ENCODE measurements at places on chromosomes 7 and 10.

- no peak for DNase-seq
Measured at GRCh38 chr10:62960416-62960815, 144.2 kb upstream of the EGR2 start.

- no peak for DNase-seq
Measured at GRCh38 chr10:15494850-15495506, 123.9 kb upstream of the FAM171A1 start.

GRCh38 chr10:92452313-92452712 lies 121.6 kb downstream of the IDE start:
- DNase-seq: no peak

- no peak for DNase-seq
Measured at GRCh38 chr10:49567810-49568209, 28.9 kb upstream of the ERCC6 start.

GRCh38 chr7:6475433-6476186 lies 27.9 kb upstream of the DAGLB start:
- no peak for DNase-seq

GRCh38 chr10:49076741-49077521 lies 38.4 kb downstream of the VSTM4 start:
- DNase-seq: no peak

DNA sequence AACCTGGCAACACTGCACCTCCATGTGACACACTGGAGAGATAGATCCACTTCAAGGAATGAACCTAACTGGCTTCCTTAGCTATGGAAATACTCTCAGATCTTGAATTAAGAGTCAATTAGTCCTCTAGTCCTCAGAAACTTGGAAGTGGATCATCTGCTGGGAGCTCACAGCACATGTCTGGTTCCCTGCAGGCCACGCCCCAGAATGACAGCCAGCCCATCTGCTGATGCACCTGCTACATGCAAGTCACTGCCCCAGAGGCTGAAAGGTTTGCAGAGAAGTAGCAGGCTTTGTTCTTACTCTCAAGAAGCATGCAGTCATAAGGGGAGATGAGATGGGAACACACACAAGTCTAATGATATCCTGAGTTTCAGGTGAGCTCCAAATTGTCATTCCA lies 275.9 kb downstream of the SKAP2 start:
- DNase-seq: no peak

DNA sequence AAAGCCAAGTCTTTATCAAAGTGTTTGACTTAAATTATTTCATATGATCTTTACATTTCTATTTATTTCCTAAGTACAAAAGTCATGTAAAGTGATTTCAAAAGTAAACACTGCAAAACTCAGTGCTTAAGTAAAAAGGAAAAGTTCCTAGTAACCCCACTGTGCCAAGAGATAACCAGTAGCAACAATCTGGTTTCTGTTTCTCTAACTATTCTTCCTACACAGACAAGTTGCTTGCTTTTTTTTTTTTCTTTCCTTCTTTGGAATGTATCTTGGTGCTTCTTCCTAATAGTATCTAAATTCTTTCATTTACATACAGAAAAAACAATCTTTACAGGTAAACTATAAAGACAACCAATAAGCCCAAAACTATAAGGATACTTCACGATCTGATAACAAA lies 3.1 kb downstream of the JCAD start:
- DNase-seq: no peak

DNA sequence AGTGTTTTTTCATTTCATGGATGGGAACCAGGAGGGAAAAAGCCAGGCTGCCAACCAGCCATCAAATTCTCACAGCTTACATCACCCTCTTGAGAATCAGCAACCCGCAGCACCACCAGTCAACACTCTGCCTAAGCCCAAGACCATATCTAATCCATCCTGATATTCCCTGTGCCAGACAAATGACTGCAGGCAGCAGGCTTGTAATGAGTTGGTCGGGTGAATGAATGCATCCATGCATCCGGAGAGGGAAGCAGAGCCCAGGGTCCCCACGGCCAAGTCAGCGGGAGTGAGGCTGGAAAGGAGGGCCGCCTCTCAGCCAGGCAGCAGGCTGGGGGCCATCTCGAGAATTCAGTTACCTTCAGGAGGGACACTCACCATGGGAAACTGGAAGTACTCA lies 46.9 kb downstream of the SLIT1 start:
- peak; percentile 36 for DNase-seq

DNA sequence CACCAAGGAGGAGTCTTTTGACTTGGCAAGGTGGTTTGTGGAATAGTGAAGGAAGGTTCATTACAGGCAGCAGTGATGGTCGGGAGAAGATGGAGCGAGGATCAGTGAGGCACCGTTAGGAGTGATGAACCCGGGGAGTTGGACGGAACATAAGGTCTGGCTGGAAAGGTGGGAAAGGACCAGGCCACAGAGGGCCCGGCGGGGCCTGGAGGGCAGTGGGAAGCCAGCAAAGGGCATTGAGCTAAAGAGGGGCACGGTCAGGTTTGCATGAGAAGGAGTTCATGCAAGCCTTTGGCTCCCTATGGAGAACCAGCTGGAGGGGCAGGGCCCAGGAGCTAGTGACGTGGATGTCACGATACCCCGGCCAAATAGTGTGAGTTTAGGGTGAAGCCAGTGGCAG lies 46.2 kb upstream of the RABGEF1 start:
- no peak for DNase-seq

- DNase-seq: no peak
Measured at GRCh38 chr10:32112055-32112454, 55.8 kb upstream of the KIF5B start.

- DNase-seq: no peak
Measured at GRCh38 chr7:73833251-73833919, 2.6 kb downstream of the CLDN4 start.

- no peak for DNase-seq
Measured at GRCh38 chr10:69810097-69810496, 8.4 kb downstream of the COL13A1 start.

GRCh38 chr10:102211615-102212299 lies 14.3 kb upstream of the ELOVL3 start:
- DNase-seq: no peak

DNA sequence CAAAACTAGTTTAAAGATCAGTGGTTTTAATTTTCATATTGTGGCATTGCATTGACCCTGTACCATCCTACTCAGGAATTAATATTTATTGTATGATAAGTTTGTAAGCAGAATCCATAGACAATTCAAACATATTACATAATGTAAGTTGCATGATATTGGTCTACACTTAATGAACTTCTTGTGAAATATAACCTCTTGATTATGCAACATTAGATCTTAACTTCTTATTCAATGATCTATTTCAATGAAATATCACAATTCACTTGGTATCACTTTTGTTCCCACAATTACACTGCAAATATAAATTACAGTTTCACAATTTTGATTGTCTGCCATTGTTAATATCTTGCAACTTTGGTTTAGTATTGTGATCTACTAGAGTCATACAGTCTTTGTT lies 44.0 kb upstream of the TMEM229A start:
- no peak for DNase-seq

GRCh38 chr7:80392229-80393169 lies 119.4 kb downstream of the GNAT3 start:
- no peak for DNase-seq

- no peak for DNase-seq
Measured at GRCh38 chr7:47132471-47132870, 449.4 kb downstream of the TNS3 start.

DNA sequence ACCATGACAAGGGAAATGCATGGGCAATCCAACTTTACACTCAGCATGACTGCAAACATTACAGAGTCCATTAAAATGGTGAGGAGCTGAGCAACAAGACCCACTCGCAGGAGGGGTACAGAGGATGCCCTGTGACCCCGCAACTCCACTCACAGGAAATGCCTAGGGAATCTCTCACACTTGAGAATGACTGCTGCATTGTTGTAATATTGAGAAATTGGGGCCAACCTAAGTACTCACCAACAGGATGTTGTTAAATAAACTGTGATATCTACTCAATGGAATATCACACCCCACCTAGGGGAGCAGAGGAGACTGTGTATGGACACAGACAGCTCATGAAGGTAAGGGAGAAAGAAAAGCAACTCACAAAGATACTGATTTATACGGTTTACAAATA lies 53.4 kb upstream of the CAMK2B start:
- no peak for DNase-seq

DNA sequence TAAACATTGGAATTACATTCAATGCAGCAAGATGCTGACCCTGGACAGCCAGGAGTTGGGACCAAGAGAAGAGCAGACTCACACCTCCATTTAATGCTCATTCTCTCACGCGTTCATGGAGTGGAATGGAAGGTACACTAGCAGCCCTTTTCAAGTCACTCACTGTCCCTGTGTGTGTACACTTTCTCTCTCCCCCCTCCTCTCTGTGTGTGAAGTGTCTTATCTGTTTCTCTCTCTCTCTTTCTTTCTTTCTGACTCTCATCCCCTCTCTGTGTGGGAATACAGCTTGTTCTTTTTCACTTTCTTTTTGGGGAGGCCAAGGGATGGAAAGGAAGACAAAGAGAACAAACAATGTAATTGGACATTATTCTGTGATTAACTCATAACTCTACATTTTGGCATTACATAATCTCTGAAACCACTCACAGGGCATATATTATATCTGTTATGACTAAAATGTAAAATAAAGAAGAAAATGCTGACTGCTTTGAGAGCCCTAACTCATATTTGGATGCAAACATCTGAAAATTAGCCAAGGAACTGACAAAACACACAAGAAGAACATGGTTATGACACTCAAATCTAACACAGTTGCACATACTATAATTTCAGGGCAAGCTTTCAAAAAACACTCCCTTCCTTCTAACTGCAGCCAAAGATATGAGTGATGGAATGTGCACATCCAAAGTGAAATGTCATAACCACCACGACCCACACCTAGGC lies 188.8 kb downstream of the PARD3 start:
- DNase-seq: no peak

GRCh38 chr10:20298417-20298816 lies 482.2 kb downstream of the PLXDC2 start:
- no peak for DNase-seq

- no peak for DNase-seq
Measured at GRCh38 chr7:5824297-5824610, 42.8 kb upstream of the RNF216 start.

DNA sequence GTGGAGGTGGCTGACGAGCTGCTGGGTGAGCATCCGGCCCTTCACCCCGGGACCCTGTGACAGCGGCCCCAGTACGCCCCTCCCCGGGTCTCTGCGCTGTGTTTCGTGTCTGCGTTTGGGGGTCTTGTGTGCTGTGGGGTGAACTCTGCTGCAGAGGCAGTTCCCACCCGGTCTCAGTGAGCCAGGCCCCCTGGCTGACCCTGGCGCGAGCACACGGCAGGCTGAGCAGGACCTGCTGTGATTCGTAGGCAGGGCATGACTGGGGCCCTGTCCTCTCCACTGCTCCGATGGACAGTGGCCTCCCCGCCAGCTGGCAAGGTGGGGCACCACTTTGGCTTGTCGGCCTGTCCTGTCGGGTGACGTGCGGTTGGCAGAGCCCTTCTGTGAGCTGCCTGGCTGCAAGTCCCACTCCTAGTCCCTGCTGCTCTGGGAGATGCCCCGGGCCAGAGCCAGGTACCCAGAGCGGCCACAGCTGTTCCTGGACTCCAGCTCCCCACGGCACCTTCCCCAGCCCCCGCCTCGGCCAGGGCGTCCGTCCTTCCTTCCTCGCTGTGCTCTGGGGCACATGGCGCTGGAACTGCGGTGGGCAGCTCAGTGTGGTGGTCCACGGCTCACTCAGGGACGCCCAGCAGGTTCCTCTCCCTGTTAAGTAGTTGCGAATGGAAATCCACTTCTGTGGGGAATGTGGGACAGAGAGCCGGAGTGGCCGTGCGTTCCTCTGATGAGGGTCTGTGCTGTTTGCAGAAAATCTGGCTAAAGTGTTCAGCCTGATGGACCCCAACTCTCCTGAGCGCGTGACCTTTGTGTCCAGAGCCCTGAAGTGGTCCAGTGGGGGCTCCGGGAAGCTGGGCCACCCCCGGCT lies 10.5 kb downstream of the GET4 start:
- peak; percentile 91 for DNase-seq

DNA sequence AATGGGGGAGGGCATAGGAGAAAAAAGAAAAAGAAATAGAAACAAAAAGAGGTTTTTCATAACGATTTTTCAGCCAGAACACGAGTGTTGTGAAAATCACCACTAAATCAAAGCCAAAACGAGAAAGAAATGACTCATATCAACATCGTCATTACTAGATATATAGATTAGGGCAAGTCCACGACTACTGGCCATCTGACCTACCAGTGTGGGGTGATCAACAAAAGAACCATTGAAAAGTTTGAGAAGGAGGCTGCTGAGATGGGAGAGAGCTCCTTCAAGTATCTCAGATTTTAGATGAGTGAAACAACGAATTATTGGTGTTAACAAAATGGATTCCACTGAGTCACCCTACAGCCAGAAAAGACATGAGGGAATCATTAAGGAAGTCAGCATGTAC lies 33.5 kb upstream of the ABCB5 start:
- no peak for DNase-seq

DNA sequence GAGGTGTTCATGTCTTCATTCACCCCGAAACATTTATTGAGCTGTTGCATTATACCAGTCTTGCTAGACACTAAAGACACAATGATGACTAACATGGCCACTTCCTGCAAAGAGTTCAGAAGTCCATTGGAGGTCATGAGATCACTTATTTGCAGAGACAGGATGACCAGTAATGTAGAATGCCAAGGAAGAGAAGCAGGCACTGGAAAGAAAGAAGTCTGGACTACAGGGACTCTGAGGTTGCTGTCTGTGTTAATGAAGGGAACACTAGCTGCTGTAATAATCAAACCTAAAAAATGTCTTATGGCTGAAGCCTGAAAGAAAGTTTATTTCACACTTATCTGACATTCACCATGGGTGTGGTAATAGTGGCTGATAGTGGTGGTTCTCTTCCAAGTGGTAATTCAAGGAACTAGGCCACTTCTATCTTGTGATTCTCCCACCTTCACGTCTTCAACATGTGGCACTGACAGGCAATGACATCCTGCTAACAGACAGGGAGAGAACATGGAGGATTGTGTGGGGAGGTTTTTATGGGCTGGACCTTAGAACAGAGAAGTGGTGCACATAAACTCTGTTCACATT lies 89.2 kb upstream of the MKLN1 start:
- no peak for DNase-seq

DNA sequence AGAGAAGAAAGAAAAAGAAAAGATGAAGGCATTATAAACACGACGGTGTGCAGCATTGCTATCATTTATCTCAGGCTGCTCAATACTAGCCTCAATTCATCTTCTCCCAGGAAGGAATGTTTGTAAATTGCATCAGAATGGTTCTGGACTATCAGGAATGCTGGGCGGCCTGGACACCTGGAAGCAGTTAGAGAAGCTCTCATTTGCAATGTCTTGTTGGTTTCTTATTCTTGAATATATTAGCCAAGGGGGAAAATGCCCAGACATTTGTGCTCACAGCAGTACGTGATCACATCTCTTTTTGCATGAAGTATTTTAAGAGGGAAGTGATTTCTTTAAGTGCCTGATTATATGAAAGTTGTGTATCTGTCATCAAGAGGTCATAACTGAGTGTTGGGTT lies 85.6 kb upstream of the IMMP2L start:
- DNase-seq: no peak

- DNase-seq: no peak
Measured at GRCh38 chr7:115435178-115435577, 513.3 kb downstream of the MDFIC start.

- DNase-seq: no peak
Measured at GRCh38 chr10:94129393-94130130, 135.8 kb downstream of the PLCE1 start.

- no peak for DNase-seq
Measured at GRCh38 chr7:91892821-91893340, 12.4 kb upstream of the MTERF1 start.

GRCh38 chr10:31961277-31962074 lies 32.8 kb upstream of the ARHGAP12 start:
- no peak for DNase-seq
